Neural crest cell (in vitro differentiated cells): ENCODE measurements at places on chromosomes 6 and 20.

DNA sequence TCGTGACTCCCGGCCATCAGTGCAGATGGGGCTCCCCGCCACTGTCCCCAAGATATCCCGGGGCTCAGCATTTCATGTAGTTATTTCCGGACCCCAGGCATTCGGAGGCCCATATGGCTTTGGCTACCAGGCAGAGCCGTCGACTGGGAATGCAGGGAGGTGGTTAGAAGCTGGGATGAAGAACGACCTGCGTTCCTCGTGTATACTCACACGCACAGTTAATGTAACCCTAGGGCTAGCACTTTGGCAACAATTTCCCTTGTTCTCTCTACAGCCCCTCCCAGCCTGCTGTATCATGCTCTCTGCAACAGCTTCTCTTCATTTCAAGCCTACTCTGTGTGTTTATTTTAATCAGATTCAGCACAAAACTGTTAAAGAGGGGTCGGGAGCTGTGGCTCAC is 240.4 kb downstream of the MYLK4 start:
- no peak for DNase-seq

- DNase-seq: no peak
These were observed 52.4 kb downstream of the RRBP1 start for GRCh38 chr20:17629678-17630089.

DNA sequence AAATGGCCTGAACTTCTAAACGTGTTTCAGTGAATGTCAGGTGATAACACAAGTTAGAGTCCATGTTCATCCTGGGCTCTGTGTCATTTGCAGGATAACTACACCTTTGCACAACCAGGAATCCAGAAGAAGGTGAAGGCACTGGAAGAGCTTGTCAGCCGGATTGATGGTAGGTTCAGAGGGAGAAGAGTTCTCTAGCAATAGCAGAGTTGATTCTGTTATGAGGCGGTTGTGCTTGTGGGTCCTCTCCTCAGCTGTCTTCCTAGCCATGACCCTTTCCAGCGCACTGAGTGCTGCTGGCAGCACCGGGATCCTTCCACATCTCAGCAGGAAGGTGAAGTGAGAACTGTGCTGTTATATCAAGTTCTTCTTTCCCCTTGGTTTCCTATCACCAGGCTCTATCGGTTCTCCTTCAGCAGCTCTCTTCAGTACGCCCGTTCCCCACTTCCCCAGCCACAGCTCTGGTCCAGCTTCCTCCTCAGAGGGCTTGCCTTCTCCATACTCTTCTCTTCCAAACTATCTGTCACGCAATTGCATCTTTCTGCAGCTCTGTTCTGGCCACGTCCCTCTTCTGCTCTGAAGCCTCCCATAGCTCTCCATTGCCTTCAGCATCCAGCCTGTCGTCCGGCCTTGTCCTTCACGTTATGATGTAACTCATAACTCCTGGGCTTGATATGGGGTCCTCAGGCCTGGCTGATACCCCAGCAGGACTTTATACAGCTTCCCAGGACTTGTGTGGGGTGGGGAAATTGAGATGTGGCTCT is 39.9 kb upstream of the RNF8 start:
- DNase-seq: no peak

DNA sequence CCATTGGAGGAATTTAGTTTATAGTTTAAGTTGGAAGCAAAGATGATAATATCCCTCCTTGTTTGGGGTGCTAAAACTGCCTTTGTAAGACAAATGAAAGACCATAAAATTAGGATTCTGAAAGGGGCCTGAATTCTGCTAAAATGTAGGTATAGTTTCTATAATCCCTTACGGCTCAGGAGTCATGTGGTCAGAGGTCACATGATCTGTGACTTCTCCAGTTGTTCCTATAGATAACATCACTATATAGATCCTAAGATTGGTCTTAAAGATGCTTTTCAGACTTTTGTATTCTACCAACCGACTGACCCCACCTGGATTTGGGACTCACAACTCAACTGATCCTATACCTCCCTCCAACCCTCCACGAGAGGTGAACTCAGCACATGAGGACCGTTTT is 36.6 kb downstream of the ZNF311 start:
- no peak for DNase-seq

GRCh38 chr6:34524971-34525370 is 31.2 kb downstream of the SPDEF start:
- DNase-seq: no peak

DNA sequence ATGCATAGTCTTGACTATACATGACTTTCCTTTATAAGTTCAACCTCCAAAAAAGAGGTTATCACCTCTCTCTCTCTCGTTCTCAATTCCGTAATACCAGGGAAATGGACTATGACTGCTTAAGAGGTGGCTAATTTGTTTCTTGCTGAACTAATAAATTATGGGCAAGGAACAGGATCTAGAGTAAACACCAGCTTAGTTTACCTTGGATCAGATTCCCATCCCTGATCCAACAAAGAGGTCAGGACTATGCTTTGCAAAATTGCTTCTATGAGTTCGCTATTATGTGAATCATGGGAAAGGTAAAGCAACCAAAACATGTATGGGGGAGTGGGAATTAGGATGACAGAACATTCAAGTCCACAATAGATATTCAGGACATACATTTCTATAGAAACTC is 630.7 kb downstream of the HACE1 start:
- DNase-seq: no peak

DNA sequence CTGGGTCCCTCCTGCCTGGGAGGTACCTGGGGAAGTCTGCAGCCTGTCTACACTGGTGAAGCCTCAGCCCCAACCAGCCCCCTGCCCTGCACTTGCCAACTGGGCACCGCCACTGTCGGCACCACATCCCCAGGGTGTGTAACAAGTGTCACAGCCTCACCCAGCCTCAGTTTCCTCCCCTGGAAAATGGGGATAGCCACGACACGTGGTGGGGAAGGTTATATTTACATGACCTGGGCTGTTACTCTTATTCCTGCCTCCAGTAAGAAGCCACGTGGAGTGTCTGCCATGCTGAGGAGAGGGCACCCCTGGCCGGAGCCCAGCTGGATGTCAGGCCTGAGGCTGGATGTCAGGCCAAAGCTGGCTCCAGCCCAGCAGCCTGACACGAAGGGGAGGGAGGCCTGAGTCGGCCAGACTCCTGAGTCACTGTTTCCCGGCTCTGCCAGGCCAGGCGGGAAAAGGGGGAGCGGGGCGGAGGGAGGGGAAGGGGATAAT is 44.9 kb downstream of the SNAI1 start:
- no peak for DNase-seq

DNA sequence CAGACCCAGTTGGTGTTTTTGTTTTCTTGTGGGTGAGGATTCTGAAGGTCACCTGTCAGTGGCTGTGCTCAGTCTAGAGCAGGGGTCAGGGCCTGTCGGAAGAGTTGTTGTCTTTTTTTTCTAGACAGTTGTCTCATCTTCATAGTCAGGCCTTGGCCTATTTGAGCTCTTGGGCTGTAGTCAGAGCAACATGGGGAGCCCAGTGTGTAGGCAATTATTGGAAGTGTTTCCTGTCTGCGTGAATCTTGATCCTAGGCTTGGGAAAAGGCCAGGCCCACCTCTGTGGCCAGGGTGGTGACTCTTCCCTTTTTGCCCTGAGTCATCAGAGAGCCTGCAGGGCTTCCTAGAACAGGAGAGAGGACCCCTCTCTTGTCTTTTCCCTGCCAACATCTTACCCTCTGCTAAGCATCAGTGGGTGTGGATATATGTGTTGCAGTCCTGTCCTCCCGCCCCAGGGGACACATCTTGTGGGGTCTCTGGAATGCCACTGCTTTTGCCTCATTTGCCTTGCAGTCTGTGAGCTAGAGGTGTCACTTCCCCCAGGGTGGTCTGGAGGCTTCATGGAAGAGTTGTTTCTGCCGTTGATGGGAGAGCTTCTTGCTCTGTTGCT is 11.4 kb downstream of the TJAP1 start:
- DNase-seq: no peak

- no peak for DNase-seq
These were observed 14.6 kb downstream of the NRSN1 start for GRCh38 chr6:24140591-24140990.
